Tibial artery (tissue), 4 donors: ENCODE measurements at places on chromosomes 1 and 21.
A peak's percentile ranks its signal among the peaks of the same experiment; 100 is the strongest.

DNA sequence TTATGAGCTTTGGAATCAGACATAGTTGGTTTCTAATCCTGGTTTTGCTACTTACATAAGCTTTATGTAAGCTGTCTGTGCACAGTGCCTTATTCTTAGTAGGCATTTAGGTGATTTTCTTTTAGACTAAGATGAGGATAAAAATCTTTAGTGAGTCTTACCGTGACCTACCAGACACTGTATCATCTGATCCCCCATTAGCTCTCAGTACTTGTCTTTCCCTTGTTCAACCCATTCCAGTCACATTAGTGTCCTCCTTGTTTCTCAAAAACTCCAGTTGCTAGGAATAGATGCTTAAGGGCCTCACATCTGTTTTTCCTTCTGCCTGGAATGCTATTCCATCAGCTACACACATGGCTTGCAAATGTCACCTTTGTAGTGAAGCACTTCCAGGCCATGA, 18.8 kb downstream of the PPP1R12B start:
- no peak for DNase-seq

DNA sequence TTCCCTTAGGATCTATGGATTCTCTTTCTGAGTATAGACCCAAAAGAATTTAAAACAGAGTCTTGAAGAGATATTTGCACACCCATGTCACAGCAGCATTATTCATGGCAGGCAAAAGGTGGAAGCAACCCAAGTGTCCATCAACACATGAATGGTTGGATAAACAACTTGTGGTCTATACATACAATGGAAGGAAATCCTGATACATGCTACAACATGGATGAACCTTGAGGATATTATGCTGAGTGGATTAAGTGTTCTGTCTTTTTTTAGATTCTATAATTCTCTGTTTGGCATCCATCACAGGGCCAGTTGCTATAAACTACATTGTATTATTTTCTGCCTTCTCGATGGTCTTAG, 39.8 kb downstream of the PTPN14 start:
- DNase-seq = no peak

DNA sequence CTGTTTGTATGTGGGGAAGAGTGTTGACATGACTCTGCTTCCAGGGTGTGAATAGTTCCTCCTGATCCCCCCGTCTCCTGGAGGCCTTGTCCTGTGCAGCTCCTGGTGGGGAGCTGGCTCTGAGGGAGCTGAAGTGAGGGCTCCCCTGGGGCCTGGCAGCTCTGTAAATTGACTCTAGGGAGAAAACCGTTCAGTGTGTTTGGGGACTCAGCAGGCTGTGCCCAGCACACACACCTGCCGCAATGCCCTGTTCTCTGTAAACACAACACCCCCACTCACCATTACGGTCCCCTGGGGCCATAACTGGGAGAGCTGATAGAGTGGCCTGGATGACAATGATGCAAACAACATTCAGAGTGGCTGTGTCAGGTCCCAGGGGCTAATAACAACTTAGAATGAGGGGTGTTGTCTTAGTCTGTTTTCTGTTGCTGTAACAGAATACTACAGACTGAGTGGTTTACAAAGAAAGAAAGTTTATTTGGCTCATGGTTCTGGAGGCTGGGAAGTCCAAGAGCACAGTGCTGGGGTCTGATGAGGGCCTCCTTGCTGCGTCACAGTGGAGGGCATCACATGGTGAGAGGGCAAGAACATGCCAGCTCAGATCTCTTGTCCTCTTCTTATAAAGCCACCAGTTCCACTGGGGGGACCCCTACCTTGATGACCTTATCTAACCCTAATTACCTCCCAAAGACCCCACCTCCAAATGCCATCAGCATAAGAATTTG, 15.3 kb downstream of the ADORA1 start:
- DNase-seq = no peak

DNA sequence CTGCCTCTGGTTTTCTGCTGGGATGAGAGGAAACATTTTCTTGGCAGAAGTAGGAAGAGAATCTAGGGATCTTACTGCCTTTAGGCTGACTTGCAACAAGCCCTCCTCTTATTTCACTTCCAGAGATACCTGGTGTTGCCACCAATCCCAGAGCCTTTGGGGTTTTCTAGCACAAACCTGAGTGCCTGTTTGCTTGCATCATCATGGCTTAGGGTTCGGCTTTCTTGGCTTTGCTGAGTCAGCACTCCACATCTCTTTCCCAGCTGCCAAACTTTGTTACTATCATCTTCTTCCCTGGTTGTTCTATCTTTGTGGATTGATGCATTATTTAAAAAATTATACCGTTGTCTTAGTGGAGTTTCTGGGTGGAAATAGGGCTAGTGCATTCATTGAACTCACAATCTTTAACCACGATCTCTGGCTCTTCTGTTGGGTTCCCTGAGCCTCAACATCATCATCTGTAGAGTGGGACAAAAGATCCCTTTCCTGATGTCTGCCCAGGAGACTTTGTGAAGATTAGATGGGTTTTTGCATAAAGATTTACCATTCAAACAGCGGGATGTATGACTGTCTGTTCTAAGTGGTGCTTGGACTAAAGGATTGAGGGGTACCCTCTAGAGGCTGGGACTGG, 76.6 kb upstream of the SELENON start:
- no peak for DNase-seq

DNA sequence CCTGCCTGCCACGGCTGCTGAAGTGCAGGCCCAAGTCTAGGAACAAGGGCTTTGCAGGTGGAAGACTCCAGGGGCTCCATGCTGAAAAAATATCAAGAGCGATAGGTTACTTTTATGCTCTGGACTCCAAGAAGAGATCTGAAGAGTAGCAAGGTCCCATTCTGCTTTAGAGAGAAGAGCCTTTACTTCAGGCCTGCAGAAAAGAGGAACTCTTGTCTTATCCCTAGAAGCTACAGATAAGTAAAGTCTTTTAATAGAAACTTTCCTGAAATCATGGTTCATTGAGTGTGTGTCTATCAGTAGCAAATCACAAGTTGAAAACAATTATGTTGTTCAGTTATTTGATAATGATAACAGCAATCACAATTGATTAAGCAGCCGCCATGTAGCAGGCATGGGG, 113.3 kb downstream of the TNR start:
- DNase-seq = no peak

DNA sequence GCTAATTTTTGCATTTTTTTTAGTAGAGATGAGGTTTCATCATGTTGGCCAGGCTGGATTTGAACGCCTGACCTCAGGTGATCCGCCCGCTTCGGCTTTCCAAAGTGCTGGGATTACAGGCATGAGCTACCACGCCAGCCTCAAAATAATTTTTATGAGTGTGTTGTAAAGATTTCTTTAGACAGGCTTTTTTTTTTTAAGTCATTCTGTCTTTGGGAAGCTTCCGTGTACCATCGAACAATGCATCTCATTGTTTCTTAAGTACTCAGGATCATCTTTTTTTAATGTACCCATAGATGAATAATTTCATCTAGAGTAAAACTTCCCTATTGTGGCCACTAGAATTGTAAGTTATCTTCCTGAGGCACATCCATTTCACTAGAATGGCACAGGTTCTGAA, 19.6 kb upstream of the SDC3 start:
- no peak for DNase-seq

DNA sequence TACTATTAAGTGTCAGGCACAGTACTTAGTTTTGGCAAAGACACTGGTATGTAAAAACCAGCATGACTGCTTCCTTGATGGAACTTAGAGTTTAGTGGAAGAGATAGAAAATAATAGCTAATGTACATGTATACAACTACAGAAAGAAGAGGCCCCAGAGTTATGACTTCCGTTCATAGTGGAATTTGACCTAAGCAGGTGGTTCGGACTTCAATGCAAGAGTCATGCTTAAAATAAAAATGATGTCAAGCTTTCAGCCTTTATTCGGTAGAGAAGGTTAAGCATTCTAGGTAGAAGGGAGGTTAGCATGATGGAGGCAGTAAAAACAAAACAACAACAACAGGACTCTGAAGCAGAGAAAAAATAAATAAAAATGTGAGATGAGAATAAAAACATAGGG, 165.9 kb downstream of the KCNT2 start:
- DNase-seq = no peak

GRCh38 chr1:203317429-203318228, 12.3 kb downstream of the BTG2 start:
- no peak for DNase-seq

- peak; percentile 58 for DNase-seq
Measured at GRCh38 chr1:163071405-163072255, 2.5 kb downstream of the RGS4 start.

DNA sequence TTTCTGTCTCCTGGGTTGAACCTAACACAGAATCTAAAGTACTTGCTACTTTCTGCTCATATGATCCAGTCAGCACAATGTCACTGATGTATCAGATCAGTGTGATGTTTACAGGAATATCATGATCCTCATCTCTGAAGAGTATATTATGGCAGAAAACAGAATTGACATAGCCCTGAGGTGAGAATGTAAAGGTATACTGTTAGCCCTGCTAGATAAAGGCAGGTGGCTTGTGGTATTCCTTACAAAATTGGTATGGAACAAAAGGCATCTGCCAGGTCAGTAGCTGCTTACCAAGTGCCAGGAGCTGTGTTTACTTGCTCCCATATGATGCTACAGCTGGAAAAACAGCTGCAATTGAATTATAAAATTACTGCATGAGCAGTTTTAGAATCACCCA, 30.5 kb downstream of the AADACL4 start:
- no peak for DNase-seq

- DNase-seq = no peak
Measured at GRCh38 chr1:5748286-5749225, 243.7 kb downstream of the NPHP4 start.

- DNase-seq = peak; percentile 31
Measured at GRCh38 chr1:19811206-19811851, 3.8 kb downstream of the RNF186 start.

GRCh38 chr1:178609015-178609414, 96.1 kb downstream of the TEX35 start:
- no peak for DNase-seq
